ENCODE measurements at places on chromosomes 4 and X.

- no peak for DNase-seq
Observed at GRCh38 chr4:139700568-139700967, 34.9 kb downstream of the MGST2 start.

DNA sequence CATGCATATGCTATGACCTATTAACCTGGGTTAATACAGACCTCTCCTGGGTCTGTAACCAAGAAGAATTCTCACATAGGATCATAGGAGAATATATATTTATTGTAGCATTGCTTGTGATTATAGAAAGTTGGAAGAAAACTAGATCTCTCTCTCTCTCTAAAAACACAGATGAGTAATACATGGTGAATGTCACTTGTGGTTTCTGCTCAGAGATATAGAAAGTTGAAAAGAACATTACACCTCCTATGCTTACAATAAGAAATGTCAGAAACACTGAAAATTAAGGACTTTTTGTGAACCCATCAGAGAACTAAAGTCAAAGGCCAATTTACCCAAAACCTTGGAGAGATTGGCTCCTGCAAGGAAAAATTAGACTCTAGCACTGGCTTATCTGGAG, 1389.5 kb downstream of the FAM133A start:
- DNase-seq = no peak

DNA sequence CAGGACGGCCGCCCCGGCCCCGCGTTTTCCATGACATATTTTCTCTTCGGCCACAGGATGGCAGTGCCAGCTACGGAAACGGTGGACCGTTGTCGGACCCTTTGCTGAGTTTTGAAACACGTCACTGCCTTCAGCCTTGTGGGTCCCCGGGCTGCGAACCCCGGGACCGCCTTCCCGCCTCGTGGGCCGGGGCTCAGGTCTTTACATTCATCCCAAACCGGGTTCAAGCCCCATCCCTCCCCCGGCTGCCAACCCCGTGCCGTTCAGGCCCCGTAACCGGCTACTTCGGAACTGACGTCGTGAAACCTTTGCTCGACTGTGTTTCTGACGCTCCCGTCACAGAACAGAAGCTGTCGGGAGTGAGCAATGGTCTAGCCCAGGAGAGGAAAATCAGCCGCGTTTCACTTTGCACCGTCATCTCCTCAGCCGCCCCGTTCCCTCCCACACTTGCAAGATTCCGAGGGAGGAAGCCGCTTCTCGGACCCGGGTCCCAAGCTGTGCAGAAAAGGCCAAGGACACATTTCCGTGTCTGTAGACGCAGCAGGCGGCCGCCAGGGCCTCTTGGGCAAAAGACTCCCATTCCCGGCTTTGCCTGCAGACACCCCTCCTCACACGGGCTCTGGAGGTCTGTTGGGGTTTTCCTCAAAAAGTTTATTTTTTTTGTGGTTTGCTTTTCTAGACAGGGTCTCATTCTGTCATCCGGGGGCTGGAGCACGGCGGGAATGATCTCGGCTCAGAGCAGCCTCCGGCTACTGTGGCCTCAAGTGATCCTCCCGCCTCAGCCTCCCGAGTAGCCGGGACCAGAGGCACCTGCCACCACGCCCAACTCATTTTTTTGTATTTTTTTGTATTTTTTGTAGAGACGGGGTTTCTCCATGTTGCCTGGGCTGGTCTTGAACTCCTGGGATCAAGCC, 41.4 kb upstream of the PPP2R3B start:
- DNase-seq = no peak

GRCh38 chr4:140426610-140427105, 790 bp downstream of the CLGN start:
- DNase-seq = no peak

- no peak for DNase-seq
Observed at GRCh38 chr4:2852481-2852921, 8.9 kb downstream of the ADD1 start.

DNA sequence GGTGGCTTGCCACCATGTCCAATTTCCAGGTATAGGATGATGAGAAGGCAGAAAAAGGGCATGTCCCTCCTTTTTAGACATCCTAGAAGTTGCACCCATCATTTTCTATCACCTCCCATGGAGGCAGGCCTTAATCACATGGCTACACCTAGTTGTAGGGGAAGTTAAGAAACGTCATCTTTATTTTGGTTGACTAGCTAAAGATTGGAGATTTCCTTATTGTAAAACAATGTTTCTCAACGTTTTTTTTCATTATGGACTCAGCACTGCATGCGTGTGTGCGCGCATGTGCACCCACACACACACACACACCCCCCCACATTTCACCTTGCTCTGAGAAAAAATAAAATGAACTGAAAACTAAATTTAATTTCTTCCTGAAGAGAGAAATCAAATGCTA, 2.0 kb upstream of the CXCL9 start:
- no peak for DNase-seq

DNA sequence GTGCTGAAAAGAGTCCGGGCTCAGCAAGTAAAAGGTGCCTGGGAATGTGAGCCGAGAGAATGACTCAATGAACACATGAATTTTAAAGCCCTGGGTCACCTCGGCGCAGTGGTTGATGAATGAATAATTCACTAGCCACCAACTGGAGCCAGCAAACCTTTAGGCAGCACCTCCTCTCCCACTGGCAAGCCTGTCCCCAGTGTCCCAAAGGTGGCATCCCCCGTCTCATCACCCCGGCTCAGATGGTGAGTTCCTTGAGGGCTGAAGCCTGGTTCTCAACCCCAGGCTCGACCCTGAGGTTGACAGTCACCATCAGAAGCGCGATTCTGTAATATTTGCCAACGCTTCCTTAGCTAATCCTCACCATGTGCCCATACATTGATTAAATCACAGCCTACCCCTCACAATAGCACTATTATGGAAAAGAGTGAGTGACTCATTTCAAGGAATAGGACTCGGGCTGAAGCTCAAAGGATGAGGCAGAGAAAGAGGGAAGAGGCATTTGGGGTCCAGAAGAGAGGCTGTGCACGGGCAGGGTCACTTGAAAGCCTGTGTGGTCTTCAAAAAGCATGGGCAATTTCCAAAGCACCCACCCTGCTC, 2.7 kb upstream of the CCNQ start:
- no peak for DNase-seq

GRCh38 chr4:137212601-137213000, 319.7 kb downstream of the PCDH18 start:
- no peak for DNase-seq

- DNase-seq = no peak
Observed at GRCh38 chr4:47647544-47647943, 162.5 kb downstream of the ATP10D start.

DNA sequence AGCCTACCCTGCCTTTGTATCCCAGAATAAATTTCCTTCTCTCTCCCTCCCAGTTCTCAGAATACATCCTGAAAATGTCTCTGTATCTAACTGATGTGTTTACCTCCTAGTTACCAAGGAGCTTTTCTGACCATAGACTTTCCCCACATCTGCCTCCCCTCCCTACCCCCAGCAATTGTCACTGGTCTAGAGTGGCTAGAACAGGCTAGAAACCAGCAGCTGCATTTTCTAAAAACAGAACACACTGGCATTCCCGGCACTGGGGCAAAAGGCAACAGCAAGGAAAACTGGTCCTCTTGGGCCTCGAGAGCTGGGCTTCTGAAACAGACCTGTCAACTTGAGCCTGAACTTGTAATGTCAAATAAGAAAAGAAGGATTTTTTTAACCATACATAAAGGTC, 16.4 kb downstream of the TASL start:
- DNase-seq = no peak

GRCh38 chr4:54651050-54651449, 6.7 kb upstream of the KIT start:
- no peak for DNase-seq

DNA sequence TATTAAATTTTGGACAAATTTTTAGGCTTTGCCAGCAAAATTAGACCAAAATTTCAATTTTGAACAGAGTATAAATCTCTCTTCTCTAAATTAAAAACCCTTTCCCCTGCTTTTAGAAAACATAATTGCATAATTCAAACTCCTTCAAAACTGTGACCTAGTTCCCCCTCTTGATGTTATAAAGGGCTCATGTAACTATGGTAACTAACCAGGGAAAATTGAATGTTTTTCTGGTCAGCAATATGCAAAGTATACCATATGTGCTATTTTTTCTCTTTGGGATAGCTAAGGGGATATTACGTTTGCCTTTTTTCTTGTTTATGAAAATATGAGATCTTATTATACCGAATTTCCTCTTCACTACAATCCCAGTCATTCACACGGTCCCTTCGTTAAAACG, 5.1 kb upstream of the ING2 start:
- no peak for DNase-seq

DNA sequence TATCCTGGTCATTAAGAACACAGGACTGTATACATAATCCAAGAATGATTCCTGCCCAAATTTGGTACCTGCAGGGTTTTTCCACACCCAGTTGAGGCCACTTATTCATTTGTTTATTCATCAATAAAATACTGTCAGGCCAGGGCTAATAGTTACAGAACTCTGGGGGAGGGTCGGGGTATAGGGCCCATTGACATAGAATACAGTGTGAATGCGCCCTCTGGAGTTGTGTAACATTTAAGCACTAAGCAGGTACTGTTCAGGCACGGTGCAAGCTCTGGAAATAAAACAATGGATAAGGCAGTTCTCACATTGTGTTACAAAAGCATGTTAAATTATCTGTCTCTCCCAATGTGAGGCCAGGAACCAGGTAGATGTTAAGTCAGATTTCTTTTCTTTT, 30.8 kb upstream of the LRBA start:
- DNase-seq = no peak

- DNase-seq = peak; percentile 54
Observed at GRCh38 chr4:145609481-145610427, 9.4 kb upstream of the MMAA start.
